ENCODE measurements at places on chromosomes 7 and 10.

GRCh38 chr7:26090927-26091519, 61.0 kb upstream of the NFE2L3 start:
- DNase-seq, result peak; percentile 30

- DNase-seq, result no peak
Observed at GRCh38 chr10:82213784-82214183, 338.8 kb downstream of the NRG3 start.

DNA sequence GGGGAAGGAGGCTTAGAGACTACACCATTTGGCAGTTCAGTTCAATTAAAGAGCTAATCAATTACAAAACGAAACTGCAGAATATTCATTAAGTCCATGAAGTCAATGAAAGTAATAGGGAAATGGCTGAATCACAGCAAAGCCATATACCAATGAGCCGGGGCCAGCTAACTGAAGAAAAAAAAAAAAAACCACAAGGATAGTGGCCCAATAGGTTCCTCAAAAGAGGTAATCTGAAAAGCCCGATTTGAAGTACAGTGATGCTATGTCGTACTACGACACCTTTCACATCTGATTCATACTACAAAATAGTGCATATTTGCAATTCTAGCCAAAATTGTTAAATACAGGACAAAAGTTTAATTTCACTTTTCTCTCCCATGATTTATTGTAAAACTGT, 2.5 kb downstream of the ARHGAP12 start:
- no peak for DNase-seq

DNA sequence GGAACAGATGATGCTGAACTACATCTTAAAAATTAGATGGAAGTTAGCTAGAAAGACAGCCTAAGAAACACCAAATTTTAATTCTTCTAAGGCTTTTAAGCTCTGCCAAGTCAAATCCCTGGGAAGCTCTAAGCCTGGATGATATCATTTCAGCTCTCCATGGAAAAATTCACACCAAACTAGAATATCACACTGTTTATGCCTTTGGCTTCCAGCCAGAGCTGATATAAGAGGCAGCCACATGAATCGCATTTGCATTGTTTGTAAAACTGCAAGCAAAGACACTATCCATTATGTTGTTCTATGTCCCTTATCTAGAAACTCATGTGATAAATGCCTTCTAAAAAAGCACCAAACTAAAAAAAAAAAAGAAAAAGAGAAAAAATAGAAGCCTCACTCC, 430.4 kb downstream of the GRID1 start:
- DNase-seq, result no peak

DNA sequence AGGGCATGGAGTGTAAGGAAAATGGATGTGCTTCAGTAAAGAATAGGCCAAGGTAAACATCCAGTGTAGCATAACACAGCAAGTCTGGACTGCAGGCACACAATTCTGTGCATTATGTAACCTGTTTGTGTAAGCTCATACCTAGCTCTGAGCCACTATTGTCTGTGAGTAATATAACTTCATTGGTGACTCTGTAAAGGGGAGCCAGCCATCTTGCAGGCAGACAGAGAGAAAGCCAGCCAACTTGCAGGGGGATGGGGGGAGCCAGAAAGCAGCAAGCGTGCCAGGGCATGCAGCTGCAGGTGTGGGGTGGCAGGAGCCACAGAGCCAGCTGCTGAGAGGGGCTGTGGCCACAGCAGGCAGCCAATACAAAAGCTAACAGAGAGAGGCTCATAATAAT, 449.2 kb downstream of the IPMK start:
- no peak for DNase-seq

- DNase-seq, result no peak
Observed at GRCh38 chr10:64044098-64044497, 522.9 kb downstream of the REEP3 start.

- DNase-seq, result no peak
Observed at GRCh38 chr10:71771821-71772617, 1.3 kb downstream of the VSIR start.

GRCh38 chr10:3873728-3874461, 88.9 kb upstream of the KLF6 start:
- DNase-seq, result peak; percentile 83

DNA sequence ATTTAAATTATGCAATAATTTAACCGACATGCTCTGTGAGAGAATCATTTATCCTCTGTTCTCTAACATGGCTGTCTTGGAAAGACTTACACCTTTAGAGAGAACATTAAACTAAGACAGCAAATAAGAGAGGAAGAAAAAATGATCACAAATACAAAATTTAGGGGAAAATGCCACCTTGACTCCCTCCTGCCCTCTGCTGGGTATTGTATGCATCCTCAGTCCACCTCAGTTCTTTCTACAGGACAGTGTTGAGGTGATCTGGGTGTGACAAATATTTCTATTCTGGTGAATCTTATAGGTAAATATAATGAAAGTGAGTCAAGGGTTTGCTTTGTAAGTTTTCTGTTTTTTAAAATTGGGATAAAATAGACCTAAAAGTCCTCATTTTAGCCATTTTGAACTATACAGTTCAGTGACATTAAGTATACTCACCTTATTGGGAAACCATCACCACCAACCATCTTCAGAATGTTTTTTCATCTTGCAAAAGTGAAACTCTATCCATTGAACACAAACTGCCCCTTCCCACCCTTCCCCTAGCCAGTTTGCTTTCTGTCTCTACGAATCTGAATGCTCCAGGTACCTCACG, 61.5 kb upstream of the ELMO1 start:
- no peak for DNase-seq

DNA sequence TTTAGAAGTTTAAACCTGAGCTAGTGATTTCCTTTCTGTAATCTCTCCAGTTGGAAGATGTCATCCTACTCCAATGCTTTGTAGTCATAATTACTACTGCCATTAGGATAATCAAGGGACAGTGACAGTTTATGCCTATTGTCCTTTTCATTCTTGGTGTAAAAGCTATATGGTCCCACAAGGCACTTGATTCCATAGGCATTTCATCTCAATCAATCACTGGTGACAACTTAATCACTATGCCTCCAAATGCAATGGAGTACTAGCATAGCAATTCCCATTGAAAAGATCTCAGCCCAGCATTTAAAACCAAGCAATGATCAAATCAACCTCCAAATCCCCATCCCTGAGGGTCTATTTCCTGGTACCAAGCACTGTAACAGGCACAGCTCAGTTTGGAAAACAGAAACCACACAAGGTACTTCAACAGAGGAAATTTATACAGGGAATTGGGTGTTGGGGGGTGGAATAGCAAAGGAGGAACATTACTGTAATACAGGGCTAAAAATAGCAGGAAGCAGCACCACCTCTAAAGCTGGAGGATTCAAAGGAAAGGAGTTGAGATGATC, 51.0 kb downstream of the FHIP2A start:
- no peak for DNase-seq

DNA sequence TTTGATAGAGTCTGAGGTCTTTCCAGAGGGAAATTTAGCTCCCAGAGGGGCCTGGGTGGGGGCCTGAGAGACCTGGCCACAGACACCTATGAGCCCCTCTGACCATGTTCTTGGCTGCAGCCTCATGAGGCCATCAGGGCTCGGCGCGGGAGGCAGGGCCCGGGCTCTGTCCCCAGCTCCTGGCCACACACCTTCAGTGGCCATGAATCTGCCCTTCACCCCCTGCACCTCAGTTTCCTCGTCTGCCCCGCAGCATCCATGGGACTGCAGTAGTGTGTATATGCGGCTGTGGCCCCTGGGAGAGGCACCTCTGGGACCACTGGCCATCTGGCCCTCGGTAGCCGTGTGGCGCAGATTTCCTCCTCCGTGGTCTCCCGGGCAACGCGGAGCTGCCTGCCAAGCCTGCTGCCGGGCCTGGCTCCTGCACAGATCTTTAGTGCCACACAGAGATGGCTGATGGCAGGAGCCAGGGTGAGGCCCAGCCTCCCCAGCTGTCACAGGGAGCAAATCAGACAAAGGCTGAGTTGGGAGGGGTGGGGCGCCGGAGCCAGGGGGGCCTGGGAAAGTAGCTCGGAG, 23.6 kb upstream of the ADCYAP1R1 start:
- DNase-seq, result no peak

DNA sequence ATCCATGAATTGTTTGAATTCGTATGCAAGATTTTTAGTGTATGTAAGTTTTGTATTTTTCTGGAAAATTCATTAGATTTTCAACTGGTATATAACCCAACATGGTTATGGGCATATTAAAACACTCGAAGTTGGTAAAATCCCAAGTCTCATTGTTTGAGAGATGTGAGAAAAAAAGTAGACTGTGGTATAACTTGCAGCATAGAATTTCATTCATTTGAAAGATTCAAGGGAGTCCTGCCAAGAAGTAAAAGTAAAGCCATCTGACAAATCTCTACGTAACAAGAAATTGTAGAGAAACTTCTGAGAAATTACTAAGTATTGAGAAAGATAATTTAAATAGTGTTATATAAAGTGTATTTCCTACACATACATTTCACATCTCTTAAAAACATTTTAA, 40.2 kb downstream of the SEMA3E start:
- DNase-seq, result no peak

GRCh38 chr7:42476255-42476654, 239.2 kb upstream of the GLI3 start:
- DNase-seq, result no peak

DNA sequence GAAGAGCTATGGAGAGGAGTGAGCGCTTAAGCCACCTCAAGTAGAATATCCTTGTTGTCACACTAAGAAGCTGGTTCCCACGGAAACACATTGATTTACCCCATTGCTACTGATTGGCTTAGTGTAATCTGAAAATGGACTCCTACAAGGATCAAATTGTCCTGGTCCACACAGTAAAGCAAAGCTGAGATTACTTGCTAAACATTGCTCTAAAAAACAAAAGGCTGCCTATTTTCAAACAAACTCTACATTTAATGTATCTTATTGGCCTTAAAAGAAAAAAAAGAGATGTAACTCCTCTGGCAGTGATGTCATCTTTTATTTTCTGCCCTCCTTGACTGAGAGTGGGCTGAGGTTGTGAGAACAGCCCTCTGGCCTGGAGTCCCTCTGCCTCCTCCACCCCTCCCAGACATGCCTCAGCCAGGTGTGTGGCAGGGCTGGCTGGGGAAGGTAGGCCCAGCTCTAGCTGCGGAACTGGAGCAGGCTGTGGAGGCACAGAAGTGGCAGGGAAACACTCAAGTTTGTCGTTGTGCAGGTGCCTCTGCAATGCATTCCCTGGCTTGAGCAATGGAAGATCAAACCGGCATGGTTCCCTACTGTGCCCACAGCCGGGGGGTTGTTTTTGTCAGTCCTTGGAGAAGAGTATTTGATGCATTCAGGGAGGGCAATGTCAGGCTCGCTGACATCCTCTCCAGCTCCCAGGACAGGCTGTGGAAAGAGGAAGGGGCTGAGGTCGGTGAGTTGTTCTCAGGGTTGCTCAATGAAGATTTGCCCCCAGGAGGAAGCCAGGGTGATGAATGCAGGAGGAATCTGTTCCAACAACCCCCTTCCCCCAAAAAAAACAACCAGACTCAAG, 9.1 kb downstream of the KLF6 start:
- DNase-seq, result no peak

DNA sequence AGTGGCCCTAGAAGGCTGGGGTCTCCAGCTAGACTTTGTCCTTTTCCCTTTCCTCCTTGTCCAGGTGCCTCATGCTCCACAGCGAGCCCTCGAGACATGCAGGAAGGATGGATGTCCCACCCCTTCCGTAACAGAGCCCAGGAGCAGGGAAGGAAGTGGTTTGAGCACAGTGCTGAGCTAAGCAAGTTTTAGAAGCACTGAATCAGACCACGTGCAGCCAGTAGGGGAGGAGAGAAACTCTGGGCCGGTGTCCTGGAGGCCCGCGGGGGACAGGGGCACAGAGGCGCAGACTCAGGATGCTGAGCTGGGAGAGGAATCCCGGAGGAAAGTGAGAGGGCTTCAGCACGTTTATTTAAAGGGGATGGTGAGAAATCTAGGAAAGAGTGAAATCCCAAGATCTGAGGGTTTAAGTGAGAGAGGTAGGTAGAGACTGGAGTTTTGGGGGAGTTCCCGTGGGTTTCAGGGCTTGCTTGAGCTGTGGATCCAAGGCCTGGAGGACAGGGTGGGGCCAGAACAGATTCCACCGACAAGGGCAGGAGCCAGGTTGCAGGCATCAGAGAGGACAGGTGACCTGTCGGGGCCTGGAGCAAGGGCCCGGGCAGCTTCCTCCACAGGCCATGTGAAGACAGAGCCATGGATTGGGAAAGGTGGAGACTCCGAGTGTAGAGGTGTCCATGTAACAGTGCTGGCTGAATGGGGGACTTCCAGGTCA, 4.4 kb upstream of the IRF5 start:
- peak; percentile 71 for DNase-seq

GRCh38 chr7:4127909-4128560, 554.1 kb upstream of the FOXK1 start:
- DNase-seq, result no peak

DNA sequence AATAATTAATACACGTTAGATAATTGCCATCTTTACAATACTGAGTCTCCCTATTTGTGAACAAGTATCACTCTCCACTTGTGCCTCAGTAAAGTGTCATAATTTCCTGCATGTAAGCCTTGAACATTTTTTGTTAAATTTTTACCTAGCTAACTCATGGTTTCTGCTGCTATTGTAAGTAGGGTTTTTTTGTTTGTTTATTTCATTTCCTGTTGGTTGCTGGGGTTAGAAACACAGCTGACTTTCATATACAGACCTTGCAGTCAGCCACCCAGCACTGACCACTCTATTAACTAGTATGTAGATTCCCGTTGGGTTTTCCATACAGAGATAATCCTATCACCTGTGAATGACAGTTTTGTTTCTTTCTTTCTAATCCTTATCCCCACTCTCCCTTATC, 133.3 kb downstream of the MPP7 start:
- DNase-seq, result no peak

DNA sequence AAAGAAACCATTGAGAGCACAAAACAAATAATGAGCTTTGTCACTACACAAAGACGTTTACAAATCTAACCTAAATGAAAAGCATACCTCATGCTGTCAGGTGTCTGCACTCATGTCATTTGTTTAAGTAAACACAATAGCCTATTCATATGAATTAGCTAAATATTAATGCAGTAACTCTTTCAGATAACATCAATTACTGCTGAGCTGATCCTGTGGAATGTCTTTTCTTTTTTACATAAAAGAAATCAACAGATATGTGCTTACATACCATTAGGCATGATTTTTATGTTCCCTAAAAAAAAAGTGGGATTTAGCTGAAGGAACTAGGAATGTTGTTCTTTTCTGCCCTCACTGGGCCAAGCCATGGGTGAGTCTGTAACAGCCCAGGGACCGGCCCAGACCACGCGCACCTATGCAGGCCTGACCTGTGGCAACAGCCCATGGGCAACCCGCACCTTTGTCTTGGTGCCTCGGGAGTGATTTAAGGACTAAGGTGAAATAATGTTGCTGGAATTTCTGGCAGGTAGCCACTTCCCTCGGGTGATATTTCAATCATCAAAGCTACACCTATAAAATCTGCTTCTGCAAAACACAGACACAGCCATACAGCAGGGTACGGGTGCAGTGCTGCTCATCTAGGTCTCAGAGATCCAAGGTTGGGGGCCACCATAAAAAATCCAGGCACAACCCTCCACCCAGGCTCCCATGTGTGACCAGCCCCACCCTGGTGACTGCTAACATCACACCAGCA, 44.6 kb downstream of the FGFR2 start:
- DNase-seq, result no peak

DNA sequence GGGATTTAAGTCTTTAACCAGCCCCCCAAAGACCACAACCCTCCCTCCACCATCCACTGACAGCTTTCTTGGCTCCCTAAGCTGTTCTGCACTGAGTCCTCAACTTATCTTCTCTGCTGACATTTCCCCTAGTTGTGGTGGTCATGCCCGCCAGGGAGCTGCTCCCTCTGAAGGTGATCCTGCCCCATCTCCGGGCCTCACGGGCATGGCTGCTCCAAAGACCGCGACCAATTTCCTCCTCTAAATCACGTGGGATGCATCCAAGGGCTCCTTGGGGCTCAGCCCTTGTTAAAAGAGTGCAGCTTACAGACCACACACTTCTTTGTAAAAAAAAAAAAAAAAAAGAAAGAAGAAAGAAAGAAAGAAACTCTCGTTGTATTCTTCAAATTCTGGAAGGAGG, 27.1 kb upstream of the KLF6 start:
- no peak for DNase-seq
